ENCODE measurements at places on chromosomes 4 and X.

- no peak for DNase-seq
Observed at GRCh38 chrX:107440187-107440586, 9.3 kb upstream of the FRMPD3 start.

DNA sequence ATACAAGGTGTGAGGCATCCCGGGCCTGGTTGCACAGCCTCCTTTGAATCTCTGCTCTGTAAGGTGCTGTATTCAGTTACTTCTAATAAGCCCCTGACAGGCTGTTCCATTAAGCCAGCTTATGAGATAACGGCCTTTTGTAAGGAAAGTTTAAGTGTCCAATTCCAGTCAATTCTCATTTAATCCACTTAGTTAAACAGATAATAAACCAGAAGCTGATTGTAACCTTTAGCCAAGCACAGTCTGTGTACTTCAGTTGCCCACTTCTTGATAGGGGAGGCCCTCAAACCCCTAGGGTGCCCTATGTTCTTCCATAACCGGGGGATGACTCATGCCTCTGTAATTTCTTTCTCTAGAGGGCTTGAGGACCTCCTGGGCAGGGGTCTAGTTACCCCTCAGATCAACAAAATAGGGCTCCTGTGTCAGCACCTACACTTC lies 63.4 kb downstream of the RASL11B start:
- peak; percentile 28 for DNase-seq

GRCh38 chr4:19657856-19658255 lies 593.8 kb upstream of the SLIT2 start:
- no peak for DNase-seq

DNA sequence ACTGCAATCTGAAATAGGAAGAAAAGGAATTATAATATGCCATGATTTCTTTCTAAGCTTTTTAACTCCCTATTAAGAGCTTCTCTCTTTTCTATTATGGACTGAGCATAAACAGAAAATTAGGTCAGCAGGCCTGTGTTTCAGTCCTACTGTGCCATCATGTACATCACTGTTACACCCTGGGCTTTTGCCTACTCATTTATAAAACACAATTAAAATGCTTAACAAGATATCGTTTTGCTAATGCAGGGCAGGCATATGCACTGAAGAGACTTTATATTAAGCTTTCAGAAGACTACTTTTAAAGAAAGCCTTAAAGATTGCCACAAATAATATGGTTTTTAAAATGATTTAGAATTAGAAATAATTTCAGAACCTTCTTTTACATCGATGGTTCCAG lies 828 bp upstream of the BBS12 start:
- no peak for DNase-seq

DNA sequence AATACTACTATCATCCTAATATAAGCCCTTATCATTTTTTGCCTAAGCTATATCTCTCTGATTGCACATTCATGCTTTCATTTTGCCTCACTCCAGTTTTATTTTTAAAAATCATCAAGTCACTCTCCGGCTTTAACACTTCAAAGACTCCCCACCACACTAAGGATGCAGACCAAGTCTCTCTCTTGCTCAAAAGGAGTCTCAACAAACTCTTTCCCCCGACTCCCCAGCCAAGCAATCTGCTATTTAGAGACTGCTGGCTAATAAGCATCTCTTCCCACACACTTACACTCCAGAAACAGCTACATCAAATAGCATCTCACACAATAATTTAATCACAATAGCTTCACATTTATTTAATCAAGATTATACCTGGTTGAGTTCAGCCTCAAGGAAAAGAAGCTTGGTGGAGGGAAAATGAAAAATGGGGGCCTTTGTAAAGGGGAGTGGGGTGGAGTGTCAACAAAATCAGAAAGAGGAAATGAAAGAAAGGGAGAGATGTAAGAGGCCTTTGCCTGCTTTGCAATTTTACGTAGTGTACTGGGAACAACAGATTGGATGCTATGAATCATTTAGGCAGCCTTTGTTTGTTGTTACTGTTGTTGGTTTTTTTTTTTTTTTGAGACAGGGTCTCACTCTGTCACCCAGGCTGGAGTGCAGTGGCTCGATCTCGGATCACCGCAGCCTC lies 104.1 kb upstream of the MCF2 start:
- no peak for DNase-seq

Measured in NCI-H1436 (cell line).